Bronchus fibroblast of lung (primary cell): ENCODE measurements at places on chromosomes 1 and 21. TPM values are rescaled to one million over a fixed set of nuclear protein-coding genes. Genes with fewer than 3 reads are reported as not detected.

LDLRAD1 gene
- total RNA-seq, result not detected in 2 replicates

RAB25 gene
- total RNA-seq, result 0.15 TPM in 1 of 2 replicates, not detected in the other

PSMG1 gene
- 67.3 and 69.3 TPM in 2 replicates for total RNA-seq

WNT3A gene
- total RNA-seq, result not detected in 2 replicates

FAM177B gene
- not detected in 2 replicates for total RNA-seq

LRP8 gene
- 20.0 and 22.4 TPM in 2 replicates for total RNA-seq

LPGAT1 gene
- total RNA-seq, result 16.1 and 26.7 TPM in 2 replicates

MEX3A gene
- 5.1 and 6.2 TPM in 2 replicates for total RNA-seq

CFHR3 gene
- not detected in 2 replicates for total RNA-seq

PPM1J gene
- total RNA-seq, result 1.5 and 2.5 TPM in 2 replicates

CFH gene
- 30.6 and 35.6 TPM in 2 replicates for total RNA-seq

POTED gene
- not detected in 2 replicates for total RNA-seq

IL22RA1 gene
- not detected in 2 replicates for total RNA-seq

KIAA0040 gene
- under 0.01 and 0.15 TPM in 2 replicates for total RNA-seq

UBASH3A gene
- not detected in 2 replicates for total RNA-seq

SPRR1A gene
- total RNA-seq, result not detected in 2 replicates

HENMT1 gene
- 2.7 and 3.4 TPM in 2 replicates for total RNA-seq

TMEM81 gene
- total RNA-seq, result 0.67 and 1.0 TPM in 2 replicates

OR2T6 gene
- not detected in 2 replicates for total RNA-seq

CDC20 gene
- 183 and 220 TPM in 2 replicates for total RNA-seq

PADI2 gene
- under 0.01 TPM in 1 of 2 replicates, not detected in the other for total RNA-seq

OR2L5 gene
- not detected in 2 replicates for total RNA-seq

TNNT2 gene
- not detected in 2 replicates for total RNA-seq

CCDC181 gene
- total RNA-seq, result 1.6 and 2.9 TPM in 2 replicates

ADGRL2 gene
- total RNA-seq, result 18.9 and 19.0 TPM in 2 replicates

ORC1 gene
- total RNA-seq, result 13.1 and 14.5 TPM in 2 replicates

KLHDC9 gene
- total RNA-seq, result 1.8 and 2.9 TPM in 2 replicates

CASQ1 gene
- 0.15 TPM in 1 of 2 replicates, not detected in the other for total RNA-seq

ADCY10 gene
- not detected in 2 replicates for total RNA-seq

SPRR2A gene
- total RNA-seq, result not detected in 2 replicates

ANKRD34A gene
- 0.59 and 1.3 TPM in 2 replicates for total RNA-seq

PODN gene
- total RNA-seq, result 0.30 and 0.84 TPM in 2 replicates

OR2T33 gene
- total RNA-seq, result not detected in 2 replicates

KRTAP21-2 gene
- total RNA-seq, result not detected in 2 replicates

FBXO2 gene
- total RNA-seq, result 0.34 and 0.89 TPM in 2 replicates

MNDA gene
- total RNA-seq, result not detected in 2 replicates

GIPC2 gene
- total RNA-seq, result 2.1 and 3.0 TPM in 2 replicates

LIN28A gene
- total RNA-seq, result not detected in 2 replicates
